ENCODE measurements at places on chromosomes 7 and 10.

DNA sequence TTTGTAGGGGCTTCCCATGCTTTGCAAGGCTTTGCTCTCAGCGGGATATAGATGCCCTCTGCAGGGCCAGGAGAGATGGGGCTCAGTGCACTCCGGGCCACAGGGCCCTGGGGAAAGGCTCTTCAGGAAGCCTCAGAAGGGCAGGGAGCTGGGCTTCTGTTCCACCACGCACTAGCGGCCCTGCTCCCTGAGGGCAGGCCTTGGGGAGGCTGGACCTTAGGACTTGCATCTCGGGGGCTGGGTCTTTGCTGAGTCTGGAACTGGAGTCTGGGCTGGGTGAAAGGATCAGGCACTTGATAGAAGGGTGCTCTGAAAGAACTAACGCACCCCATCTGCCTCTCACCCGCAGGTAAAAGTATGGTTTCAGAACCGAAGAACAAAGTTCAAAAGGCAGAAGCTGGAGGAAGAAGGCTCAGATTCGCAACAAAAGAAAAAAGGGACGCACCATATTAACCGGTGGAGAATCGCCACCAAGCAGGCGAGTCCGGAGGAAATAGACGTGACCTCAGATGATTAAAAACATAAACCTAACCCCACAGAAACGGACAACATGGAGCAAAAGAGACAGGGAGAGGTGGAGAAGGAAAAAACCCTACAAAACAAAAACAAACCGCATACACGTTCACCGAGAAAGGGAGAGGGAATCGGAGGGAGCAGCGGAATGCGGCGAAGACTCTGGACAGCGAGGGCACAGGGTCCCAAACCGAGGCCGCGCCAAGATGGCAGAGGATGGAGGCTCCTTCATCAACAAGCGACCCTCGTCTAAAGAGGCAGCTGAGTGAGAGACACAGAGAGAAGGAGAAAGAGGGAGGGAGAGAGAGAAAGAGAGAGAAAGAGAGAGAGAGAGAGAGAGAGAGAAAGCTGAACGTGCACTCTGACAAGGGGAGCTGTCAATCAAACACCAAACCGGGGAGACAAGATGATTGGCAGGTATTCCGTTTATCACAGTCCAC lies 5.4 kb downstream of the EMX2 start:
- DNase-seq: no peak

- no peak for DNase-seq
Observed at GRCh38 chr7:142689439-142690120, 59.7 kb upstream of the PRSS1 start.

DNA sequence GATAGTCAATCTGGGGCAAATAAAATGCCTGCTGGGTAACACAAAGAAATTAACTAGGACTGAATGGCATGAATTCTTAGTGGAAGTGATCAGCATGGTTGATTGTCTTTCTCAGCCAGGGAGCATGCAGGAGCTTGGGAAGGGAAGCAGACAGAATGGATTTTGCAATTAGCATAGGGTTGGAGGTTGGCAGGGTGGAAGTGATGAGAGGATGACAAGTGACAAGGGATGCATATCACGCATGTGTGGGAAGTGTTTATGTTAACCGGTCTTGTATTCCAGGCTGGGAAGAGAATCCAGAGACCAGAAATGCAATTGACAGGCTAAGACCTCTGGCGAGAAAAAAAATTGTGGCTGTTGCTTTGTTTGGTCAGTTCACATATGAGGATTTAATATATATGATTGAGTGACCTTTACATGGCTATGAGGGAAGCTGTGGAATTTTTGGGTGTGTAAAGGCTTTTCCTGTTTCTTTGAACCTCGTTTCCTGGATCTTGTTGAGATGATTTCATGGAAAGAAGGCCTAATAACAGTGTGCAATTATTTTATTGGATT lies 8.3 kb downstream of the MDFIC start:
- DNase-seq: no peak

DNA sequence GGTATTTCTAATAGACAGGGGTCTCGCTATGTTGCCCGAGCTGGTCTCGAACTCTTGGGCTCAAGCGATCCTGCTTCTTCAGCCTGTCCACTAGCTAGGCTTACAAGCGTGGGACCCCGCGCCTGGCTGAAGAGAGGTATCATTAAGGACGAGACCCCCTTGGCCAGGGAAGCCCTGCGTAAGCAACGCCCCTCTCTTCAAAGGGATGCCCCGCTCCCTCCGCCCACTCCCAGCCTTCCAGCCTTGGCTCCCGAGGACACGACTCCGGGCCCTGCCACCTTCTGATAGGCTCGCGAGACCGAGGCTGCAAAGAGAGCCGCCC lies 220 bp upstream of the ZKSCAN5 start:
- DNase-seq: no peak

DNA sequence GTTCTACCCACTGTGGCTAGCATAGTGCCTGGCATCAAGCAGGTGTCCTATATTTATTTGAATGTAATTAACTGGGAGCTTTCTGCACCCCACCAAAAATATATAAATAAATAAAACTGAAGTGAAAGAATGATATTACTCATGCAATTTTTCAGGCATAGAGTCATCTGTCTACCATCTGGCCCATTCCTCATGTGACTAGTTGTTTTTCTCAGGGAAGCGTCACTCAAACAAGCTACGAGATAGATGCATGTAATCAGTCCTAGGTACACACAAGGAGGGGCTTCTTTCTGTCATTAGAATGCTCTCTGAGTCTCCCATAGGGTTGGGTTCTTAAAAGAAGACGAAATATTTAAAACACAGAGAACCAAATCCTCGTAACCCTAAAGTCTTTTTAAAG lies 255.5 kb upstream of the KMT2E start:
- no peak for DNase-seq

Data from AG04450 (cell line).